Smooth muscle cell of the brain vasculature (primary cell): ENCODE measurements at places on chromosomes 13 and 19.

DNA sequence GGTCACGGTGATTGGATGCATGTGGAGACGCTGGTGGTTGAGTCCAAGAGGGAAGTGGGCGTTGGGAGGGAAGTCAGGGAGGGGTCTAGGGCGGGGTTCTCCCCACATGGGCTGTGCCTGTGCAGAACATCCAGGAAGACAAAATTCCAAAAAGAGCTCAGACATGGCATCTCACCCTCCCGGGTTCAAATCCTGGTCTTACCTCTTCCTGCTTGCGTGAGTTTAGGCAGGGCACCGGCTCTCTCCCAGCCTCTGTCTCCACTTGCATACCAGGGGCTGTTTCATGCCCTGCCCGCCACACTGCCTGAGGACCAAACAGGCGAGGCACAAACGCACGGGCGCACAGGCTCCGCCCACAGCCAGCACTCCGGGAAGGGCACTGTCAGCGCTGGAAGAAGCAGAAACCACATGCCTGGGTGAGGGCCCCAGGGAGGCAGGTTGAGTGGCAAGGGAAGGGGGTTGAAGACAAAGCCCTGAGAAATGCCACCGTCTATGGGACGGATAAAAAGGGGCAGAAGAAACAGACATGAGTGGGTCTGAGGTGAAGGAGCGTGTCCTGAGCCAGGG, 123.6 kb upstream of the SOX1 start:
- no peak for DNase-seq

- DNase-seq = no peak
Observed at GRCh38 chr19:13684021-13684420, 80.3 kb upstream of the MRI1 start.

GRCh38 chr19:37725181-37725580, 5.6 kb upstream of the ZNF607 start:
- no peak for DNase-seq

GRCh38 chr19:45866400-45867176, 2.5 kb downstream of the FOXA3 start:
- no peak for DNase-seq

- DNase-seq = no peak
Observed at GRCh38 chr19:52170304-52170703, 1.1 kb downstream of the ZNF836 start.

DNA sequence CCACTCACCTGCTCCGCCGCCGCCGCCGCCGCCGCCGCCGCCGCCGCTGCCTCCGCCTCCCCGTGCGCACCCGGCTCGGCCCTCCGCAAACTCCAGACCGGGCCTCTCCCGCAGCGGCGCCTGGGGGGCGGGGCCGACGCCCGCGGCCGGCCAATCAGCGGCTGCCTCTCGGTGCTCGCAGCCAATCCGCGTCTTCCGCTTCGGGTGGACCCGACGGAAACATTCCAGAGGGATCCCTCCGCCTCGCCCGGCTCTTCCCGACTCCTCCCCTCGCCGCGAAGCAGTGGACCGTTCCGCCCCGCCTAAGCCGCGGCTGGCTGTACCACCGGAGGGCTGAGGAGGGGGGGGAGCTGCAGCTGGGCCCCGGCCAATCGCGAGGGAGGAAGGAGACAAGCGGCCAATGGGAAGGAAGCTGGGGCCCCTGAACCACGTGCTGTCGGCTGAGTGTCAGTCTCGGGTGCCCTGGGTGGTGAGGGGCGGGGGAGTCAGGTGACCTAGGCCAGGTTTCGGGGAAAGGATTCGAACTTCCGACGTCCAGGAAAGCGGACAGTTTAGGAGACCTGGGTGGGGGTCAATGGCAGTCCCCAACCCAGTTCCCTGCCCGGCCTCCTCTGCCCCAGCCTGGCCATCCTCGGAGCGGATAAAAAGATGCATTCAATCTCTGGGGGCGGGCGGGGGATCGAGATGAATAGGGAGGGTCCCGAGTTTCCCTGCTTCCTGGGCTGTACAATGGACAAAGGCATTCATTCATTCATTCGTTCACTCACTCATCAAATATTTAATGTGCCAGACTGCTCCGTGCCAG, at the start of gene GIPC1:
TSS of gene GIPC1 (minus strand) at position 99 of the 805 bp plus-strand sequence. CDS start 13,151 bp downstream, outside the sequence.
- peak; percentile 97 for DNase-seq

- DNase-seq = no peak
Observed at GRCh38 chr19:3119693-3120380, 16.0 kb upstream of the GNA15 start.

- DNase-seq = no peak
Observed at GRCh38 chr13:40465015-40465390, 201.4 kb downstream of the FOXO1 start.

GRCh38 chr13:91375116-91375729, 23.2 kb upstream of the GPC5 start:
- no peak for DNase-seq

- DNase-seq = no peak
Observed at GRCh38 chr19:12888006-12888603, 1.1 kb upstream of the KLF1 start.

- no peak for DNase-seq
Observed at GRCh38 chr13:41859565-41859964, 101.3 kb downstream of the VWA8 start.

DNA sequence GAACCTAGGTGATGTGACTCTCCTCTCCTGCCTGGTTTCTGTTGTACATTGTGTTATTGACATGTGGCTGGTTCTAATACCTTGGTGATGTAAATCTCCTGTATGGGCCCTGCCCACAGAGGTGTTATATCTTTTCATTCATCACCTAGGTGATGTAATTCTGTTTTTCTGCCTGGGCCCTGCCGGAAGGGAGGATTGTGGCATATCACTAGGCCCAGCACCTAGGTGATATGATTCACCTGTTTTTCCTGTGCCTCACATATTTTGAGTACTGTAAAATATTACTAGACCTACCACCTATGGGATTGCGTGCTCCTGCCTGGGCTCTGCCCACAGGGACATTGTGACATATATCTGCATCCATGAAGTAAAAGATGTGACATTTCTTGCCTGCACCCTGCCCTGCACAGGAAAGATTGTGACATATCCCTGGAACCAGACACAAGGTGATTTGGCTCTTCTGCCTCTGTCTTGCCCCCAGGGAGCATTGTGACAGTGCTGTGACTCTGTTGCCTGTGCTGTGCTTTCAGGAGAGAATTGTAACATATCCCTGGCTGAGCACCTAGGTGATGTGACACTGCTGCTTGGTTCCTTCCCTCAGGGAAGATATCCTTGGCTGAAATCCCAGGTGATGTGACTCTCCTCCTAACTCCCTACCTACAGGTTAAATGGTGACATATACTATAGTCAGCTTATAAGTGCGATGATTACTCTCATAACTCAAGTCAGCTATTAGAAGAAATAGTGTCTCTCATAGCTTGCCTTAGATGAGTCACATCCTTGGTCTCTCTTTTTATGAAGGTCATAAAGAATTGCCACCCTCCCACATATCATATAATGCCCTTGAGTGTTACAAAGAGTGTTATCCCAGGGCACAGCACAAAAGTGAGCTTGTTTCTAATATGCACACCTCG, 13.3 kb upstream of the ZNF681 start:
- DNase-seq = no peak

- DNase-seq = no peak
Observed at GRCh38 chr19:33719366-33720154, 77.1 kb upstream of the KCTD15 start.

- DNase-seq = no peak
Observed at GRCh38 chr19:18117364-18117691, 19.8 kb downstream of the MAST3 start.

DNA sequence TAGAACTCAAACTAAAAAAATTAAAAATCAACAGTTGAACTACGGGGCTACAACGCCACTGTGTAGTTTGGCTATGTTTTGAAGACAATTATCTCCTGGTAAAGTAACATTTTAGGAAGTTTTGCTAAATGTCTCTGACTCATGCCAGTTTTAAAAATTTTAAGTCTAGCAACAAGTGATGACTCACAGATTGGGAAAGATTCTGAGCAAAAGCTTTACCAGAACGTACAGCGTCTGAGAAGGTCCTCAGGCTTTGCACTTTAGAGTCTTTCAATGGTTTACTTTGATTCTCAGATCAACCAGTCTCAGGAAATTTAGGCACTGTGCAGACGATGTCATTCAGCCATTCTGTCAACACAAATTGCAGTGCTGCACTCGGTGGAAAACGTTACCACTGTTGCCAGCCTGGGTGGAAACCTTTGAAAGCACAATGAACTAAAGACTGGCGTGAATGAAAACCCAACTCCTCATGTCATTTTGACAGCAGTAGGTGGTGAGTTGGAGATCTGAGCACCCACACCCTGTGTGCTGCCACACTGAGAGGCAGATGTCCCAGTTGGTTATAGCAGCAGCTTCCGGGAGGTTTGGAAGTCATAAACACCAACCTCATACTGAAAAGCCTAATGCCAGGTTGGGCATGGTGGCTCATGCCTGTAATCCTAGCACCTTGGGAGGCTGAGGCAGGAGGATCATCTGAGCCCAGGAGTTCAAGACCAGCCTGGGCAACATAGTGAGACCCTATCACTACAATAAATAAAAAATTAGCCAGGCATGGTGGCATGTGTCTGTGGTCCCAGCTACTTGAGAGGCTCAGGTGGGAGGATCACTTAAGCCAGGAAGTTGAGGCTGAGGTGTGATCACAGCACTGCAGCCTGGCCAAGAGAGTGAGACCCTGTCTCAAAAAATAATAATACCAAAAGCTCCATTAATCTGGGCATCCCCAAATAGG, 6.3 kb upstream of the WTIP start:
- no peak for DNase-seq

DNA sequence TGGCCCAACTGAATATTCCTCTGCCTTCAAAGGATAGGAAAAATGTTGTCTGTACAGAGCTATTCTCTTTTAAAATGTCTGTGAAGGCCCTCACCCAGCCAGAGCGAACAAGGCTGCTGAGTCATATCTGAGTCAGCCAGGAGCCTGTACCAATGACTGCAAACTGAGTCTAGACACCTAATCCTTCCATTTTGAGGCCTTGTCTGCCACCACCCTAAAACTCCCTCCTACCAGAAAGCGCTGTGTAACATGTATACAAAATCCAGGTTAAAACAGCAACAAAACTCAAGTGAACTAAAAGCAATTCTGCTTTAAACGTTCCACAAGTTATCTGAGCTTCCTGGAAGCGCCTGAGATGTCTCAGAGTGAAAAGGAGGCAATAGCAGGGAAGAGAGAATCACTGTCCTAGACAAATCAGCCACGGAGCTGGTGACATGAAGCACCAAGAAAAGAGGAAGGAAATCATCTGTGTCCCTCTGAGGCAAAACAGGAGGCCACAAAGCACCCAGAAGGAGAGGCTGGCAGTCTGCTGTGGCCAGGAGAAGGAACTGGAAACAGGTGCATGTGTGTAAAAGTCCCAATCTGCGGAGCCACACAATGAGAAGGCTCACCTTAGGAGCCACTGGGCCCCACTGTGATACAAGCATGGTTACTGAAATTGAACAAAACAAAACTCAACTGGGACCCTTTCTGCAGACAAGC, 10.2 kb downstream of the DHRS12 start:
- no peak for DNase-seq

DNA sequence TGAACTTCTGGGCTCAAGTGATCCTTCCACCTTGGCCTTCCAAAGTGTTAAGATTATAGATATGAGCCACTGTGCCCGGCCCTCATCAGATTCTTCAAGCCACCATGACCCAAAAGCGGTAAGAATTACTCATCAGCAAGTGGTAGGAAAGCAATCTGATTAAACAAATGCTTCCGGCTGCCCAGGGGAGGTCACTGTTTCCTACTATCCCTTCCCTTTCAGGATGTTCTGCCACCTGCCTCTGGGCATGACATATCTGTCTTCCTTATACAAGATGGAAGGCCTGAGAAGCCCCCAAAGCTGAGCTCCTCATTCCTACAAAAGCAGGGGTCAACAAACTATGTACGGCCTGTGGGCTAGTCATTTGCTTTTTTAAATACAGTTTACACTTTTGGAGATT, 7.0 kb downstream of the ABHD8 start:
- no peak for DNase-seq

DNA sequence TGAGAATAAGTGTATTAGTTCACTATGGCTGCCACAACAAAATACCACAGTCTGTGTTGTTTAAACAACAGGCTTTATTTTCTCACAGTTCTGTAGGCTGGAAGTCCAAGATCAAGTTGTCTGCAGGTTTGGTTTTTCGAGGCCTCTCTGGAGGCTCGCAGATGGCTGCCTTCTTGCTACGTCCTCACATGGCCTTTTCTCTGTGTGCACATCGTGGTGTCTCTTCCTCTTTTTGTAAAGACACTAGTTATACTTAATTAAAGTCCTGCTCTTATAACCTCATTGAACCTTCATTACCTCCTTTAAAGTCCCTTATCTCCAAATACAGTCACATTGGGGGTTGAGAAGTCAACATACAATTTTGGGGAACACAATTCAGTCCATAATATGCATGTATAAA, 10.6 kb downstream of the CSNK1A1L start:
- no peak for DNase-seq

DNA sequence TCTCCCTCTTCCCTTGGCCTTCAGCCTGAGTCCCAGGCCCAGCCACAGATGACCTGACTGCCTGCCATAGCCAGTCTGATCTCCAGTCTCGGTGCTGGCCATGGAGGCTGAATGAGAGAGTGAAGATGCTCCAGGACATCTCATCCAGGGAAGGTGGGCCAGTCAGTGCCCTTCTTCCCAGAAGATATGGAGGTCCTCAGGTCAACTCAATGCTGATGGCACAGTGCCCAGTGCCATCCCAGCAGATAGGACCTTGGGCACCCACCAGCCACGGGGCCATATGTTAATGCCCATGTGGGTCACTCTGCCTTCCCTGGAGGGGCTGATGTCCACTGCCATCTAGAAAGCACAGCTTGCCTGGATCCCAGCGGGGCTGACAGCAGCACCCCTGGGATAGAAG, 7.2 kb downstream of the VSTM2B start:
- no peak for DNase-seq

- no peak for DNase-seq
Observed at GRCh38 chr19:3995607-3996006, 10.3 kb upstream of the EEF2 start.

GRCh38 chr19:55962186-55962585, 14.6 kb downstream of the NLRP8 start:
- no peak for DNase-seq

GRCh38 chr19:55693336-55693974, 18.4 kb downstream of the EPN1 start:
- no peak for DNase-seq

GRCh38 chr13:52070929-52071523, 46.5 kb downstream of the UTP14C start:
- no peak for DNase-seq

DNA sequence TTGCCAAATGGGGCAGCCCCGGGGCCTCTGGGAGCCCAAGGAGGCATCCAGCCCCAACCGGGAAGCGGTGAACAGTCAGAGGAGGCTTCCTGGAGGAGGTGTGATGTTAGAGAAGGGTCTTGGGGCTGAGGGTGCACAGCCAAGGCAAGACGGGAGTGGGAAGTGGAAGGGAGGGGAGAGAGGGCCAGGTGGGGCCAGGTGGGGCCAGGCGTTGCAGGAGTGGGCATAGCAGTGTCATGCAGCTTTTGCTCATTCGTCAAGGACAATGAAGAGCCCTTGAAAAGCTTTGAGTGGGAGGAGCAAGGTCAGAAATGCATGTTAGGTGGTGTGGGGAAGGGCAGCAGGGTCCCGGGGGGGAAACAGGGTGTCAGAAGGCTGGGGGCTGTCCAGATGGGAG, 1.8 kb downstream of the FBN3 start:
- DNase-seq = no peak

GRCh38 chr19:9485140-9485539, 13.3 kb downstream of the ZNF560 start:
- no peak for DNase-seq

GRCh38 chr19:11093689-11094238, 4.5 kb downstream of the LDLR start:
- DNase-seq = no peak
